Stimulated activated CD8-positive, alpha-beta memory T cell treated with anti-CD3 and anti-CD28 coated beads, Interleukin-7, amount 100 ng/mL, for 1 hour (primary cell): ENCODE measurements at places on chromosomes 3 and 15.

- no peak for DNase-seq
Observed at GRCh38 chr3:184651904-184652303, 60.0 kb downstream of the MAGEF1 start.

DNA sequence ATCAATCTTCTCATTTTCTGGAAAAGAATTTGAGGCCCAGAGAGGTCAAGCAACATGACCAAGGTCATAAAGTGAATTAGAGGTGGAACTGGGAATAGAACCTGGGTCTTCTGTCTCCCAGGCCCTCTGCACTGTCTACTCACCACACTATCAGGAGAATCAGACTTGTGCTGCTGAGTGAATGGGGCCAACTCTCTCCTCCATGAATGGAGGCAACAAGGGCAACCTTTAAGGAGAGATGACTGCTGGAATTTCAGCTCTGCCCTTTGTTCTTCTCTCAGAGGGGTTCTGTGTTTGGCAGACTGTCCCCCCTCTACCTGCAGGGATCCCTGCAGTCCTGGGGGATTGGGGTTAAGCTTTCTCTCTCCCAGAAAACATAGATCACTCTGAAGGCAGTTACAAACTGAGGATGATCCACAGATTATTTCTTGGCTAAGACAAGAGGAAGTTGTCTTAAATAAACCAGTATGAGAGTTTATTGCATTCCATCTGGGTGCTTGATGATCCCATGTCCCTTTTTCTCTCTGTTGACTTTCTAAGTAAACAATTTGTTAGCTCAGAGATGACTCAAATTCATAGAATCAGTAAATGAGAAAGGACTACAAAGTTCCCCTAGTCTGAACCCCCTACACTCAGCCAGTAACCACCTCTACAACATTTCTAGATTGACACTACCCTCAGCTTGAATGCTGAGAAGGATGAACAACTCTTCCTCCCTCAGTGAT lies 99.0 kb upstream of the LIPC start:
- DNase-seq = no peak

DNA sequence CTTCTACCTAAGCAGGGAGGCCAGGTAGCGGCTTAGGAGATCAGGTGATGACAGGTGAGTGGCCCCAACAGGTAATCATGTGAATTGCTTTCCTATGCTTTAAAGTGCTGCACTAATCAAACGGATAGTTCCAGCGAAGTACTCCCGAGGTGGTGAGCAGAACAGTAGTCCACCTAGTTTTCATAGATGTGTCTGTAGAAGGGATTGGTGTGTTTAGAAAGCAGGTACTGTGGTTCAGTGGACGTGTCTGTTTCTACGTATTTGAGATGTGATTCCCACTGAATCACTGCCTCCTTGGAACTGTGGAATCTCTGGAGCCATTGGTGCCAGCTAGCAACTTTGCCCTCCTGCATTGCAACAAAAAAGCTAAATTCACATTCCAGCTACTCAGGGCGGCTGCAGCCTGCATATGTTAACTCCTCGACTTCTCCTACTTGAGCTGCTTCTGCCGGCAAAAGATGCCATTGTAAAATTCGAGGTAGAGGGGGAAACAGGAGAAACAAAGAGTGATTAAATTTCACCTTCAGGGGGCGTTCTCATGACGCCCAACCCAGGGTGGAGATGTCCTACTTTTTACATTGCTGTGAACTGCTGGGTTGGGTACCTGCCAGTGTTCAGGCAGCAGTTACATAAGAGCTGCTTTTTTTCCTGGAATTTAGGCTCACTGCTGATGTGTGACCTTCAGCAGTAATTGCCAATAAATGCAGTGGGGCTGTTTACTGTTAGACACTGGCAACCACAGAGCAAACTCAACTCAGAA lies 227.3 kb downstream of the ITPR1 start:
- DNase-seq = no peak

DNA sequence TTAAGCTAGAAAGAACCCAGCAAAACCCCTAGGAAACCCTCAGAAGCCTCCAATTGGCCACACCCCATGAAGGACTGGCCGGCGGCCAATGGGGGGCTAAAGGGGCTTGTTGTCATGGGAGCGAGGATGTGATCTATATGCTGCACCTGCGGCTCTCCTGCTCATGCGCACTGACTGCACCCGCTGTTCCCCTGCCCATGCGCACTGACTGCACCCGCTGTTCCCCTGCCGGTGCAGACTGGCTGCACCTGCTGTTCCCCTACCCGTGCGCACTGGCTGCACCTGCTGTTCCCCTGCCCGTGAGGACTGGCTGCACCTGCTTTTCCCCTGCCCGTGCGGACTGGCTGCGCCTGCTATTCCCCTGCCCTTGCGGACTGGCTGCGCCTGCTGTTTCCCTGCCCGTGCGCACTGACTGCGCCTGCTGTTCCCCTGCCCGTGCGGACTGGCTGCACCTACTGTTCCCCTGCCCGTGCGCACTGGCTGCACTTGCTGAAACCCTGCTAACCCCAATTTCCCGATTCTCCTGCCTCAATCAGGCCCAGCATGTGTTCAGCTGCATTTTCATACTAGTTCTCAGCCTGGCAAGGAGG lies 16.8 kb upstream of the MCCC1 start:
- peak; percentile 2 for DNase-seq

- no peak for DNase-seq
Observed at GRCh38 chr3:14360123-14360881, 42.1 kb upstream of the SLC6A6 start.

GRCh38 chr15:77663256-77663655 lies 30.5 kb upstream of the LINGO1 start:
- no peak for DNase-seq

- DNase-seq = no peak
Observed at GRCh38 chr3:146834917-146835316, 229.8 kb upstream of the PLSCR5 start.

GRCh38 chr3:128395500-128396162 lies 71.1 kb downstream of the DNAJB8 start:
- DNase-seq = no peak

- no peak for DNase-seq
Observed at GRCh38 chr15:96316953-96317629, 13.4 kb upstream of the NR2F2 start.

DNA sequence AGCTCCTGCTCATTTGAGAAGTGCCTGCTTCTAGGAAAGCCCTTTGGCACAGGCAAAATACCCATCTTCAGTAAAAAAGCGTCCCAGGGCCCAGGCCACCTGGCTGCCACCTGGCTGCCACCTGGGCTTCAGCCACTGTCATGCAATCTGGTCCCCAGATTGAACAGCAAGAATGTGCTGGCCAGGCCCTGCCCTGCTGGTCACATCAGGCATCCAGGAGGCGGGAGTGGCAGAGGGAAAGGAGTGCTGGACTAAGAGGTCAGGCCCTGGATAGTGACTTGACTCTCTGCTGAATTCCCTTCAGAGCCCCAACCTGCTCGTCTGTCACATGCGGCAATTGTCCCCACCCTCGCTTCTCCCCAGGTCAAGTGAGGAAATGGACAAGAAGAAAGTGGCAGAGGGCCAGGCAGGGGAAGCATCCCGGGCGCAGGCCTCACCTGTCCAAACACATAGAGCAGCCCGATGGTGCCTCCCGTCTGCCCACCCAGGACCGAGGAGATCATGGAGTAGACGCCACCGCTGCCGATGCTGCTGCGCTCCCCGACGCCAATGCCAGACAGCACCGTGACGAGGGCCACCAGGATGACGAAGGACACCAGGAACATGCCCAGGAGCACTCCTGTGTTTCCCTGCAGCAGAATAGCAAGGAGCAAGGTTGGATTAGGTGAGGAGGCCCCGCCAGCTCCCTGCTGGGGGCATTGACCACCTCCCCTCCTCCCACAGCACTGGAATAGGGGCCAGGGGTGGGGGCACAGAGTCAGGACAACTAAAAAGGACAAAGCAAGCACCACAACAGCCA lies 25.5 kb downstream of the SLC12A8 start:
- DNase-seq = no peak

- DNase-seq = no peak
Observed at GRCh38 chr3:170914690-170915089, 6.3 kb upstream of the EIF5A2 start.
